ENCODE measurements at places on chromosomes 11 and 22.

GRCh38 chr11:57647372-57647771 is 2.3 kb downstream of the YPEL4 start:
- DNase-seq: peak; percentile 41

DNA sequence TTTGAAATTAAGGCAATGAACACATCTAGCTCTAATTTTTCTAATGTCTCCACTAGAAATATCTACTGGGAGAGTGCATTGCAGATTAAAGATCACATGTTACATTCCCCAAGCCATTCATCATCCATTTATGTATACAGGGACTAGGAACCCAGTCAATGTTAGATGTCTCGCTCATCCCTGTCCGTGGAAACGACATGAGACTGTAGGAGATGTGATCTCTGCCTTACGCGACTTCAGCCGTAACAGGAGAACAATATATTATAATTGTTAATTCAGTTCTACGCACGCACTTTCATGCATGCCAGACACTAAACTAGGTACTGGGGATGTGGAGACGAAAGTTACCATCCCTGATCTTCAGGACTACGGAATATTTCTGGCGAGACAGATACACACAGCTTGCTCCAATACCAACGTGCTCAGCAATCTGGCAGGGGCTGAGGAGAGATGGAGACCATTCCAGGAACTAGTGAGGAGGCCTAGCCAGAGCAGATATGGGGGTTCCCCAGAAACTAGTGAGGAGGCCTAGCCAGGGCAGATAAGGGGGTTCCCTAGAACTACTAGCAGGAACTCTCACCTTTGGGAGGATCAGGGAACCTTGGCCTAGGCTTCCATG is 706 bp downstream of the DCPS start:
- no peak for DNase-seq

DNA sequence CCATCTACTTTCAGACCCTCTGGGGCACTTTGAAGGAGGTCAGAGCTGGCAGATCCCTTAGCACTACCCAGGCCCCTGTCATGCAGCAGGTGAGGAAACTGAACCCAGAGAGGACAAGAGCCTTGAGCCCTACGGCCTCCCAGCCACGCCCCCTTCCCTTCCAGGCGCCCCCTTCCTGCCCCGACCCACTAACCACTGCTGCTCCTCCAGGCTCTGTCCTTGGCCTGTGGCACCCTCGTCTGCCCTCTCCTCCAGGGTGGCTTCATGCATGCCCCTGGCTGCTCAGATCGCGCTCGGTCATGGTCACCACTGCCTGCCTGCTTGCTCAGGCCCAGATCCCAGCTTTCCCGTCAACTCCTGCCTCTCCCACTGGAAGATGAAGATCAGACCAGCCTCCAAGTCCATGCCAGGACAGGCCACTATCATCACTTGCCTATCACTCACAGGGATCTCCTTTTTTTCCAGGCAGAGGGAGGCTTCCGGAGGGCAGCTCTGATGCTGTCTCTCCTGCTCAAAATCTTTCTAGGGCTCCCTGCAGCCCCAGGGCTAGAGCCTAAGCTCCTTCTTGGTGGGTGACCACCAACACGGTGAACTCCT is 30.7 kb downstream of the ELFN2 start:
- DNase-seq: no peak

GRCh38 chr22:34319346-34319745 is 399.1 kb upstream of the LARGE1 start:
- DNase-seq: no peak

DNA sequence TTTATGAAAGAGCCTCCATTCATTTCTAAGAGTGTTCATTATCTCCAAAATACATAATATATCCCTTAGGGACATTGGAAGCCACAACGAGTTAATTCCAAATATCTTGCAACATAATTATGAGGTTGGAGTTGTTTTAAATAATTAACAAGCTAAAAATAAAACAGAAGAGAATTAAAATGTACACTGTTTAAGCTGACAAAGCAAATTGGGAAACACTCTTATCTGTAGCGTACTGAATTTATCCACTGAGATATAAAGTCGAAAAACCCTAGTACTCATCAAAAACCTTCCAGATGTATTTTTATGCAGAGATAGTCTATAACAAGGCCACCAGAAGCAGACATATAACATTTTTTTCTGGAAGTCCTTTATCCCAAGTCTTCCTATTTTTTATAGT is 6.3 kb upstream of the OR5B2 start:
- no peak for DNase-seq

- no peak for DNase-seq
These were observed 743 bp upstream of the CD3D start for GRCh38 chr11:118343248-118343647.

GRCh38 chr11:128552783-128553661 is 34.3 kb downstream of the ETS1 start:
- DNase-seq: no peak

- no peak for DNase-seq
These were observed 66.1 kb downstream of the NFAM1 start for GRCh38 chr22:42365942-42366695.

GRCh38 chr11:114845766-114846415 is 167.6 kb downstream of the NXPE2 start:
- DNase-seq: no peak

DNA sequence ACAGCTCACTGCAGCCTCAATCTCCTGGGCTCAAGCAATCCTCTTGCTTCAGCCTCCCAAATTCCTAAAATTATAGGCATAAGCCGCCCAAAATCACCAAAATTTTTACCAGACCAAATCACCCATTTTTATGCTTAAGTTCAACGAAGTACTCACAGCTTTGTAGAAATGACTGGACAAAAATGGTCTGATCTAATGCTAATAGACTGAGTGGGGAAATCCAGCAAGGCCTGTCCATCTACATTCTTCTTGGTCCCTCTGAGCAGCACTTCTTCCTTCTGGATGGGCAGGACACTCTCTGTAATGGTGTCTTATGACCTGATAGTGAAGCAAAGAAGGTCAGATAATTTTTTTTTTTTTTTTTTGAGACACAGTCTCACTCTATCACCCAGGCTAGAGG is 18.7 kb upstream of the OR6X1 start:
- no peak for DNase-seq

- DNase-seq: no peak
These were observed 65.6 kb upstream of the CLMP start for GRCh38 chr11:123260511-123261211.

- no peak for DNase-seq
These were observed 42.1 kb downstream of the TRIM66 start for GRCh38 chr11:8640267-8640906.

- DNase-seq: no peak
These were observed 225.1 kb downstream of the SWAP70 start for GRCh38 chr11:9888938-9889337.

- DNase-seq: no peak
These were observed 137.5 kb upstream of the HSD17B12 start for GRCh38 chr11:43542750-43543712.

- DNase-seq: peak; percentile 55
These were observed 320 bp downstream of the CLTCL1 start for GRCh38 chr22:19291218-19291579.

DNA sequence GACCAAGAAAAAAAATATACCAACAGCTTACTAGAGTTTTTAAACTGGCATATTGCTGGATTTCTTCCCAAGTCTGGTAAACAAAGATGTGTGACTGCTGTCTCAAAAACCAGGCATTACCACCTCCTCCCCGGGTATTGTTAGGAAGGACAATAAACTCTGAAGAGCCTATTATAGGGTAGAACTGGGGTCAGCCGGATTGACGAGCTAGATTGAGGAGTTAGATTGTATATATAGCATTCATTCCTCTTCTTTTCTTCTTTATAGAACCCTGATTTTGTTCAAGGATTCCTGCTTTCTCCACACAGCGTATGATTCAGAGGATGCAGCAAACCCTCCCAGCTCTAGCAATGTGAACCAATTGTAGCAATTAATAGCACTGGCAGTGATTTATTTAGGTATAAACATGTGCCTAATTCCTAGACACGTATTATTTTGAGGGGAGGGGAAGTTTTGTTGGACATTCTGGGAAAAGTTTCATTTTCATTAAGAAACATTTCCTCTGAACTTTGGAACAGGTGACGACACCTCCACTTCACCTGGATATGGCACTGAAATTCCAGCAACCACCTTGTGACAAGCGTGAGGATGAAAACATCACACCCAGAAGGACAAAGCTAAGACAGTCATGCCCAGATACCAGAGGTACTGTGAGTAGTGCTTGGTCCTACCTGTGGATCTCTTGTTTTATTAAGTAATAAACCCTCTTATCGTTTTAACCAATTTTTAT is 679.4 kb upstream of the KIRREL3 start:
- DNase-seq: no peak

DNA sequence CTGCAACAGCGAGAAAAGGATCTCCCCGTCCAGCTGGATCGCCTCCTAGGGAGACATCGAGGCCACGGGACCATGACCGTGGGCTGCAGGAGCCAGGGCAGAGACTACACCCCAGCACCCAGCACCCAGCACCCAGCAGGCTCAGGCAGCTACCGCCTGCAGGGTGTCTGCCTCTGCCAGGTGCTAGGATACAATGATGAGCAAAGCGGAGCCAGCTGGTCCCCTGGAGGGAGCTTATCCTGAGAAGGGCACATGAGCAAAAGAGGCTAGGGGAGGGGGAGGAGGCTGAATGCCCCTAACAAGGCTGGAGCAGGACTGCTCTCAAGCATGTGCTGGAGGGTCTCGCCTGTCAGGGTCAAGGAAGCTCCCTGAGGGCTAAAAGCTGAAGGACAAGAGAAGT is 4.8 kb upstream of the CASTOR1 start:
- DNase-seq: no peak

DNA sequence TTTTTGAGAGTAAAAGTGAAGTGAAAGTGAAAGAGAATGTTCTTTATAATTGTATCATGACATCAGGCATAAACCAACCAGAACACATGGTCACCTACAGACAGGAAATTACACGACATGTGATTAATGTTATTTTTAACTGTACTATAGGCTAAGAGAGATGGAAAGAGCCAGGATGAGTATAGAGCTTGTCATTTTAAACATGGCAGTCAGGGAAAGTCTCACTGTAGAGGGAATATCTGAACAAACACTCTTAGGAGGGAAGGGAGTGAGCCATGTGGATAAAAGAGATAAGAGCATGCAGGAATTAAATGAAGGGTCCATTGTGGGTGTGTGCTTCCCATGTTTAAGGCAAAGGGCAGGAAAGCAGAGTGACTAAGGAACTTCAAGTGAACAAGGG is 599.1 kb upstream of the FAT3 start:
- no peak for DNase-seq

GRCh38 chr11:45383224-45383623 is 97.1 kb upstream of the SYT13 start:
- DNase-seq: peak; percentile 77

DNA sequence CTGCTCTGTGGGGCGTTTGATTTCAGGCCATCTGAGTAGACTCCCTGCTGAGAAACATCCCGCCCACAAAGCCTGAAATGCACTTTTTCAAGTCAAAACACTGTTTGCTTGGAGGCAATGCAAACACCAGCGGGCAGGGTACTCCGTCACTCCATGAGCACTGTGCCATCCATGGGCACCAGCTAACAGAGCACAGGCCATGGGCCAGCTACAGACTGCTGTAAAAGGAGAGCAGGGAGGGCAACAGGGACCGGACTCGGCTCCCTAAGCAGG is 16.6 kb upstream of the EFCAB6 start:
- DNase-seq: no peak

DNA sequence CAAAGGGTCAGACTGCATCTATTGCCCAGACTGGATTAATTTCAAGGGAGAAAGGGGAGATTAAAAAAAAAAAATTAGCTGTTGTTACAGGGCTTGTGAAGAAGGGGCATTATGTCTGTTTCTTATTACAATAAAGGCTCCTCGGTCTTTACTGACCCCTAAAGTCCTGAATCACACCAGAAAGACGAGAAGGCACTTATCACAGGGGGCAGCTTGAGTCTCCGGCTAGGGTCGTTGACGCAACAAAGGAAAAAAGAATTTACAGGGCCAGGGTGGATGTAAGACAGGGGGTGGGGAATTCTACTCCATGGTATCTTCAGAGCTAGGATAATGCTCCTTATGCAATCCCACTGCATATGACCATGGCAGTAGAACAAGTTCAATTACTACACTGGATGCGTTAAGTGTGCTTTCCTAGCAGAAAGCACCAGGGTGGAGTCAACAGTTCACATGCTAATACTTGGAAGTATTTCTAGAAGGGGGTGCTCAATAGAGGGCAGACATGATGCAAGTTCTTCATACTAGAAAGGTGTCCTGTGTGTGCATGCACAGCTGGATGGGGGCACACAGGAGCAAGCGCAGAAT is 16.5 kb downstream of the DDX17 start:
- no peak for DNase-seq
